NCI-H1417 (cell line): ENCODE measurements at places on chromosomes 5 and 9.
A peak's percentile ranks its signal among the peaks of the same experiment; 100 is the strongest.

GRCh38 chr5:32720300-32720699 is 9.2 kb downstream of the NPR3 start:
- DNase-seq: no peak

- DNase-seq: no peak
Measured at GRCh38 chr5:10580531-10581423, 16.9 kb downstream of the ANKRD33B start.

DNA sequence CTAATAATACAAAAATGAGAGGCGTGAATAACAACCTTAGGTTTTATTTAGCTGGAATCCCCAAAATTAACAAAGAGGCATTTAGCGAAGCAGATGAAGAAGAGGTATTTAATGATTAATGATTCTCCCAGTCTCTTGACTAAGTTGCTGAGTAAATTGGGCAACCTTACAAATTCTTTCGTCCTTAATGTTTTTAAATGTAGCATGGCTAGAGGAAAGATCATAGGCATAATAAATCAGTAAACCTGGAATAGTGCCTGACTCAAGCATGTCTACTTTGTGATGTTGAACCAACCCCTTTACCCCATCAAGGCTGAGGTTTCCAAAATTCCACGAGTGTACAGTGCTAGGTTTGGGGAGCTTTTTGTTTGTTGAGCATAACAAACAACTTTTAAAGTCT is 7.9 kb downstream of the BHMT start:
- no peak for DNase-seq

GRCh38 chr5:2250365-2250950 is 367.7 kb upstream of the IRX4 start:
- DNase-seq: no peak

- DNase-seq: no peak
Measured at GRCh38 chr5:115295777-115296123, 704 bp downstream of the CCDC112 start.

- DNase-seq: no peak
Measured at GRCh38 chr5:72307573-72307967, 12.5 kb downstream of the MRPS27 start.

DNA sequence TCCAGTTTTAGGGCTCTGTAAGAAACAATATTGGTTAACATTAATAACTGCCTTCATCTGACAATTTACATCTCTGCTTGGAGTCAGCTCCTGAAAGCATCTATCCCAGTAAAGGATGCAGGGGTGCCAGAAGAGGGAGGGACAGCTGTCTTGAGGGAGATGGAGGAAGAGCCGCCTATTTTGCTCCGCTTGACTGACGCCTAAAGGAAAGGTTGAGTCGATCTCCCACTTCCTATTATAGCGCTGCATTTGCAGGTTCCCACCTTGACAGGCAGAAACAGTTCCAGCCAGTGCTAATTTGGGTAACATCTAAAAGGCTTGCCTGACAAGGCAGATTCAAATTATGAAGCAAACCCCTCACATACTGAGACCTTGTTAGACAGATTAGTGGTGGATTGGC is 374.6 kb downstream of the SPATA31D1 start:
- DNase-seq: peak; percentile 93
